Activated T-cell treated with anti-CD3 and anti-CD28 coated beads for 1 hour (primary cell): ENCODE measurements at places on chromosomes 4 and X.

- no peak for DNase-seq
Observed at GRCh38 chr4:175531405-175532091, 280.5 kb downstream of the GPM6A start.

- no peak for DNase-seq
Observed at GRCh38 chr4:29717287-29718057, 1002.7 kb upstream of the PCDH7 start.

GRCh38 chrX:39788521-39788920, 309.2 kb downstream of the BCOR start:
- DNase-seq = no peak

DNA sequence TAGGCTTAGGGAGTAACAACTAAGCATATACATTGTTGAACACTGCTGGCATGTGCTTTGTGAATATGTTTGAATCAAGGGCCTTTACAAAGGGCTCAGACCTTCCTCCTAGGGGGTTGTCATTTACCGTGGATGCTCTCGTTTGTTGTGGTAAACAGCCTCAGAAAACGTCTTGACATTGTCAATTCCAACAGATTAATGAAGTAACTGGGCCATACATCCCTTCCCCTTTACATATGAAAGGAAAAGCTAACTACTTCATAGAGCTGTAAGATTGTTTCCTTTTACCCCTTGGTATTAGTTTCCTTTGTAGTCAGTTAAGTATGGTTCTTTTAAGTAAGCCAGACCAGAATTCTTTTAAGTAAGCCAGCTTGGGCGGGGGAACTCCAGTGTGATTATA, 42.9 kb downstream of the FAT4 start:
- DNase-seq = no peak

DNA sequence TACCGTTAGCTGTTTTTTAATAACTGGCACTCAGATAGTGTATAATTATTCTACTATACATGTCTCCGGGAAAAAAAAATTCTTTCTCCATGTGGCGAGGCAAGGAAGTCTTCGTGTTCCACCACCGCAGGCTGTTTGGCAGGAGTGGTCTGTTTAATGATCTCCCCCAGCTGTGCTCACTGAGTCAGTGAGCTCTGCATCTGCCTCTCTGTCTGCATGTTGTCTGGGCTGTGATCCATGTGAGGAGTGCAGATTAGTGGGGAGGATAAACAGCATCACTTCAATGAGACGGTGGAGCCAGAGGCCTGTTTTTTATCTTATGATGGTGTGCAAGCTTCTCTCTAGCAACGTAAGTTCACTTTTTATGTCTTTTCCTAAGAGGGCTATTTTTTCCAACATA, 69.8 kb downstream of the RPS3A start:
- no peak for DNase-seq

GRCh38 chr4:53477038-53477565, 99.7 kb downstream of the FIP1L1 start:
- no peak for DNase-seq

- no peak for DNase-seq
Observed at GRCh38 chr4:3186609-3187008, 62.4 kb upstream of the MSANTD1 start.

GRCh38 chr4:89204624-89205023, 93.3 kb downstream of the TIGD2 start:
- DNase-seq = no peak

GRCh38 chrX:41152221-41152620, 67.0 kb downstream of the USP9X start:
- no peak for DNase-seq

DNA sequence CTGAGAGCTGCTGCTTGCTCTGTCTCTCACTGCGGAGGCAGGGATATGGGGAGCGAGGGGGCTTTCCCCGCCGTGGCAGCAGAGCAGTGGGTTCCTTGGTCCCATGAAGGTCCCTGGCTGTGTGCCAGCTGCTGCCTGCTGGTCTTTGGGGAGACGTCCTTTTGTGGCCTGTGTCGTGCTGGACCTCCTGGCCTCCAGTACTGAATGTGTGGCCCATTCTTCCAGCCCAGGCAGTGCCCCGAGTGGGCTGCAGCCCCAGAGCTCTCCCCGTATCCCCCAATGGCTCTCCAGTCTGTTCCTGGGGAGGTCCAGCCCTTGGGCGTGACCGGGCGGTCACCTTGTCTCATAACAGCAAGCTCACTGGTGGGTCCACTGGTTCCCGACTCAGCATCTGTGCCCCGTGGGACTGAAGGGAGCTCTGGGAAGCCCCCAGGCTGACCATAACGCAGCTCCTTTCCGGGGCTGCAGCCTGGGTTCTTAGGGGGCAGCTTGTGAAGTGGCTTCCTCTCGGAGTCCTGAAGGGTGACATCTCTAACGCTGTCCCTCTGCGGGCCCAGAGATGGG, 115.6 kb downstream of the SMIM20 start:
- no peak for DNase-seq

GRCh38 chrX:7852166-7852565, 9.2 kb downstream of the VCX start:
- no peak for DNase-seq

- no peak for DNase-seq
Observed at GRCh38 chrX:55056820-55057674, 17.8 kb upstream of the PAGE2B start.

- no peak for DNase-seq
Observed at GRCh38 chrX:101078716-101079598, at the start of gene TMEM35A. Gene TMEM35A, plus strand, starts transcription at chrX:101078879. Its CDS starts 124 bp downstream, at chrX:101079003.

DNA sequence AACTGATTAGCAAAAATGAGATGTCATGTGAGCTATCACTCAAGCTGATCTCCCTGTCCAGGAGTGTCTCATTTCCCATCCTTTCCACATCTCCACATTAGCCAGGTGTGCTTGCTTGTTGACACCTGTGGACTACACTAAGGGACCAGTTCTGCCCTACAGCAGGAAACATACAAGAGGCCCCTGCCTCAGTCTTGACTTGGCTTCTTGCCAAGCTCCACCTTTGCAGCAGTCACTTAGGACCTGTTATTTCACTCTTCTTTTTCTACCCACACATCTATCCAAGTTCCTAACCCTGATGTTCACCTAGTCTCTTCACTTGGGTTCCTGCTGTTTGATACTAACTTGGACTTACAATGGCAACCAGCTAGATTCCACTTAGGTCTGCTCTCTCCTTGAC, 13.2 kb downstream of the FRMD7 start:
- DNase-seq = no peak

DNA sequence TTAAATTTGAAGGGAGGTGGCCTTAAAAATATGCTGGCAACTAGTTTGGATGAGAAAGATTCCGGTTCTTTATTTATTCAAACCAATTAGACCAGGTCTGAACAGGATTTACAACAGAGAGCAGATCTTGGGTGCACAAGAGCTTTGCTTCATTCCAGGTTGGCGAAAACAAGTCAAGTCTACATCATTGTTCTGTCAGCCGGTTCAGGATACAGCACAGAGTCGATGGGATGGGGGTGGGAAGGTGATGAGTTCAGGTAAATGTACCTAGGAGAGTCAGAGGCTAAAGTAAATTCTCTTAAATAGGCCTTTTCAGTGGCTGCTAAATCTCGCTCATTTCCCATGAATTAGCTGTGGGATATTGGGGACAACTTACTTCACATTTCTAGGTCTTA, 882 bp upstream of the STIM2 start:
- no peak for DNase-seq
